ENCODE measurements at places on chromosomes 1 and 21. TPM values are rescaled to one million over a fixed set of nuclear protein-coding genes. Genes with fewer than 3 reads are reported as not detected.
A peak's percentile ranks its signal among the peaks of the same experiment; 100 is the strongest.

GRCh38 chr1:17198476-17199258 lies 6.3 kb upstream of the PADI1 start:
- no peak overlapping the region for H3K4me3 ChIP-seq
- peaks cover 14% of the 10 kb centered on the region for H3K27me3 ChIP-seq
- peak; percentile 16 for DNase-seq
- no peaks in the 10 kb centered on the region for H3K36me3 ChIP-seq
- H3K4me1 ChIP-seq = peaks cover 8% of the 10 kb centered on the region

DNA sequence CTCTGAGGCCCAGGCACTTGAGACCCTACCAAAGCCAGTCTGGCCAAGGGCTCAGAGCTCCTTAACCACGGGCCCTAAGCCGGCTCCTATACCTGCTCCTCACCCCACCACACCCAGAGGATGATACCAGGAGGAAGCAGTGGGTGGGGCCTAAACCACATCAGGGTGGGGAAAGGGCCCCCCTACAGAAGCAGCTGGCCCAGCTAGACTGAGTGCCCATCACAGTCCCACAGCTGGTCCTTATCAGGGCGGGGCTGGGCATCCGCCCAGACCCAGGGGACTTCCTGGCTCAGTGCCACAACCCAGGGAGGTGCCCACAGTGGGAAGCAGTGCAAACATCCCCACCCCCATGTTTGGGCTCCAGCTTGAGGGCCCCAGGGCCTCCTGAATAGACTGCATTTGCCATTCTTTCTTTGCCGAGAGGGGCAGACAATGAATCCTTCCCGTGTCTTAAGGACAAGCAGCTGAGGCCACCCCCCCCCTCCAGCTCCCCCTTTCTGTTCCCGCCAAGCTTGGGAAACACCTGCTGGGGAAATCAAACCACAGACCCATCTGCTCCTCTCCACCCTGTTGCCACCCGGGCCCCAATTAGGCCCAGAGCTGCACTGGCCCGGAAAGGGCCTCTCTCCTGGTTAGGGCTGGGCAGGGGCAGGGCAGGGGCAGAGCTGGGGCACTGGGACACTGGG lies 6.2 kb downstream of the E2F2 start:
- H3K36me3 ChIP-seq = no peaks in the 10 kb centered on the region
- H3K27me3 ChIP-seq = no peaks in the 10 kb centered on the region
- DNase-seq = no peak
- H3K27ac ChIP-seq = peak overlapping the region; percentile 92
- peak overlapping the region; percentile 74 for H3K4me3 ChIP-seq
- H3K4me1 ChIP-seq = peaks cover 55% of the 10 kb centered on the region

Gene SLC6A9
- 4.5 TPM for total RNA-seq

Gene CENPL
- total RNA-seq = 38.7 TPM

DNA sequence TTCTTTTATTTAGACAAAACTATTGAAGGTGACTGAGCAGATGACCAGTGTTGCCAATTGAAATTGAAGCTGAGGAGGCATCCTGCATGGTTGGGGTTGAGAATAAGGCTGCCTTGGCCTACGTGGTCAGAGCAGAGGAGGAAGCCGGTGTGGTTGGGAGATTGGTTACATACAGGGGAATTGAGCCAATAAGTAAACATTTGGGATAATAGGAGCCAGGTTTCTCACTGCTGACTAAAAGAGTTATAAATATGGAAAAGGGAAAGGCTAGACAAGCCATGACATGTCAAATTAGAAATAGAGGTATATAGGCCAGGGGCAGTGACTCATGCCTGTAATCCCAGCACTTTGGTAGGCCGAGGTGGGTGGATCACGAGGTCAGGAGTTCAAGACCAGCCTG lies 15.8 kb downstream of the SNX7 start:
- no peak for DNase-seq
- H3K4me1 ChIP-seq = no peaks in the 10 kb centered on the region
- H3K27ac ChIP-seq = no peak overlapping the region
- no peaks in the 10 kb centered on the region for H3K27me3 ChIP-seq

Gene MYCL
- total RNA-seq = 0.36 TPM

Gene FAM163A
- not detected for total RNA-seq

- no peak overlapping the region for H3K27ac ChIP-seq
- no peaks in the 10 kb centered on the region for H3K36me3 ChIP-seq
- DNase-seq = no peak
- H3K27me3 ChIP-seq = peaks cover 5% of the 10 kb centered on the region
- peak overlapping the region; percentile 39 for H3K4me3 ChIP-seq
- H3K4me1 ChIP-seq = no peaks in the 10 kb centered on the region
Observed at GRCh38 chr1:205669341-205670149, 10.8 kb downstream of the SLC45A3 start.
